ENCODE measurements at places on chromosomes 4 and X.

DNA sequence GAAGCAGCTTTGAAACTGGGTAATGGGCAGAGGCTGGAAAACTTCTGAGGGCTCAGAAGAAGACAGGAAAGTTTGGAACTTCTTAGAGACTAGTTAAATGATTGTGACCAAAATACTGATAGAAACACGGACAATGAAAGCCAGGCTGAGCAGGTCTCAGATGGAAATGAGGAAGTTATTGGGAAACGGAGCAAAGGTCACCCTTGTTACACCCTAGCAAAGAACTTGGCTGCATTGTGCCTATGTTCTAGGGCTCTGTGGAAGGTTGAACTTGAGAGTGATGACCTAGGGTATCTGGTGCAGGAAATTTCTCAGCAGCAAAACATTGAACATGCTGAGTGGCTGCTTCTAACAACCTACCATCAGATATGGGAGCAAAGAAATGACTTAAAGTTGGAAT is 50.8 kb upstream of the FBXW7 start:
- no peak for DNase-seq

DNA sequence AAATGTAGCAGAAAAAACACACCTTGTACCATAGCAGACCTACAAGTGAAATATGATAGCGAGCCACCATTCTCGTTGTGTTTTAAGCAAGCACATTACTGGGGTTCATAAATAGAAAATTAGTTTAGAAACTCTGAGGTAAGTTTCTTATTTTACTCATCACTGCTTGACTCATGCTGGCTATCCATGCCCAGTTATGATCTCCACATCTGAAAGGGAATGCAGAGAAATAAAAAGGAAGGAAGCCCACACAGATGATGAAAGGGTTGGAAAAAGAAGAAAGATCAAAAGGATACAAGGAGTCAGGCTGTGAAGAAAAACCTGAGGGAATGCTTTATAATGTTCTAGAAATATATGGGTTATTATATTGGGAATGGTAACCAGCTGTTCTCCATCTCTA is 54.5 kb downstream of the CAMK2D start:
- DNase-seq: no peak

- no peak for DNase-seq
Measured at GRCh38 chr4:24689212-24689611, 104.9 kb upstream of the DHX15 start.

- DNase-seq: no peak
Measured at GRCh38 chr4:2925496-2925895, 37.7 kb downstream of the NOP14 start.

DNA sequence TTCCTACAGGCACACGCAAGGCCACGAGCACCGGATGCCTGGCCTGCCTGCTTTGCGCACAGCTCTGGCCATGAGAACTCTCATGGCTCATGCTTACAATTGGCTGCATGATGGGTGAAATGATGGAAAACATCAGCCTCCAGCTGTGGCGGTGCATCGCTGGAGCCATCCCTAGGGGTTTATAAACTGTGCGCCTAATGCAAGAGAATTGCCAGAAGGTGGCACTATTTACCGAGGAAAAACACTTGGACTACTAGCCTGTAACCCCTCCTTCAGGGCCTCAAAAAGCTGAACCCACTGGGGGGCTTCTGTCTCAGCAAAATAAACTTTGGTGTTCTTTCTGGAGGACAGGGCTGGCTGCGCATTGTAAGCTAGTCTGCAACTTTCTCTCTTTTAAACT is 51.9 kb downstream of the PHKA2 start:
- DNase-seq: peak; percentile 58

- peak; percentile 20 for DNase-seq
Measured at GRCh38 chr4:157012781-157013180, 41.2 kb upstream of the PDGFC start.

- peak; percentile 62 for DNase-seq
Measured at GRCh38 chrX:23008431-23009099, 8.8 kb downstream of the DDX53 start.

- peak; percentile 87 for DNase-seq
Measured at GRCh38 chrX:87409113-87409841, 108.3 kb upstream of the KLHL4 start.

- DNase-seq: no peak
Measured at GRCh38 chrX:107721318-107721717, 54.3 kb downstream of the TSC22D3 start.

- DNase-seq: no peak
Measured at GRCh38 chr4:17012451-17012850, 114.0 kb upstream of the LDB2 start.

- DNase-seq: peak; percentile 38
Measured at GRCh38 chrX:39814391-39814790, 283.4 kb downstream of the BCOR start.

GRCh38 chr4:93743635-93744034 is 84.9 kb upstream of the ATOH1 start:
- no peak for DNase-seq

GRCh38 chrX:2464677-2465166 is 36.1 kb downstream of the DHRSX start:
- DNase-seq: no peak

- DNase-seq: no peak
Measured at GRCh38 chr4:82954212-82954611, 53.7 kb downstream of the THAP9 start.

DNA sequence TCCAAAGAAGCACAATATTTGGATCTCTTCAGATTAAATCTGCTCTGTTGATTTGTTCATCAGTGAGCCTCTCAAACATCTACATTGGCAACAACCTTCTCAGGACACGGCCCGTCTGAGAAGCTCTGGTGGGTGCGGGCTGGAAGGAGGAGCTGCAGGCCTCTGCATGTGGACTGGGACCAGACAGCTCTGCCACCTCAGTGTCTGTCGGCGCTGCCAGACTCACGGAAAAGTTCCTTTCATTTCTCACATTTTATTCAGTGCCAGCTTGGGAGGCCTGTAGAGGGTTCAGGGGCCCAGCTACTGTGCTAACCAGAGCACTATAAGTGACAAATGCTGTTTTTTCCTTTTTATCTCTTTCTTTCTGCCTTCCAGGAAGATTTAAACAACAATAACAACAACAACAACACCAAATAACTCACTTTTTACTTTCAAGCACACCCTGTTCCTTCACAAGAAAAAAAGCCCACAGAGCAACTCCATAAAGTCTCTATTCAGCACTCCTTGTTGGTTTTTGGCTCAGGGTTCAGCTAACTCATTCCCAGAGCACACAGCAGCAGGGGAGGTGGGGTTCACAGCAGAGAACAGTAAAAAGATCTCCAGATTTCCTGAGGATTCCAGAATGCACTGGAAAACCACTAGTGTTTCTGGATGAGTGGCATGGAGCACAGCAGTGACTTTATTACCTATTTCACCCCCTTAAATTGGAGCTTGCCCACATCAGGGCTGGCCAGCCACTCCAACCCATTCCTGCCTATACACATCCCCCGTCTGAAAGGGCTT is 23.2 kb upstream of the HOPX start:
- no peak for DNase-seq

DNA sequence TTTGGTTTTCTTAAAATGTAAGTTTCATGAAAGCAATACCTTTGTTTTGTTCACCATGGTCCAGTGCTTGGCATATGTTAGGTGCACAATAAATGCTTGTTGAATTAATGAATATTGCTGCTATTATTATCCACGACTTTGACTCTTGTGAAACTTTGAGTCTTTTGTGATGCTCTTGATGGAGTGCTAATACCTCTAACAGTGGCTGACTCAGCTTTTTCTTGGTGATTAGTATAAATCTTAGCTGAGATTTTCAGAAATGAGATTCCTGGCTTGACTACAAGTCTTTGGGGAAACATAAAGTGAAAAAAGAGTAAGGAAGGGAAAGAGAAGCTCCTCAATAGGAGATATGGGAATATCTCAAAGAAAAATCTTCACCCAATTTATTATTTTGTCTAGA is 375.2 kb upstream of the RPS6KA3 start:
- no peak for DNase-seq

GRCh38 chr4:119955256-119955655 is 111.4 kb downstream of the MAD2L1 start:
- DNase-seq: no peak

DNA sequence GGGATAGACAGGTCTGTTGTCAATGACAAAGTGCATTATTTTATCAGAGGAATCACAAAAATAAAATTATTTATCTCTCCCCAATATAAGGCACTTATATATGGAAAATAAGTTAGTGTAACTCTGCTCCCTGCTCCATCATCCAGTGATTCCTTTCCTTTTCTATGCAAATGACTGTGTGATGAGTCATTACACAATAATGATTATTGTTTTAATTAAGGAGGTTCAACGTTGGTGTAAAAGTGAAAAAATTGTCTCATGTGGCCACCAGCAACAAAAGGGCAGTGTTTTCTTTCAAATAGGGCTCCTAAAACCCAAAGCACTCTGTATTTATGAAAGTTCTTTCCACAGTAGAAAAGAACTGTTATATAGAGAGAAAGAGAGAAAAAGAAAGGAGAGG is 16.7 kb downstream of the SLC7A11 start:
- no peak for DNase-seq

DNA sequence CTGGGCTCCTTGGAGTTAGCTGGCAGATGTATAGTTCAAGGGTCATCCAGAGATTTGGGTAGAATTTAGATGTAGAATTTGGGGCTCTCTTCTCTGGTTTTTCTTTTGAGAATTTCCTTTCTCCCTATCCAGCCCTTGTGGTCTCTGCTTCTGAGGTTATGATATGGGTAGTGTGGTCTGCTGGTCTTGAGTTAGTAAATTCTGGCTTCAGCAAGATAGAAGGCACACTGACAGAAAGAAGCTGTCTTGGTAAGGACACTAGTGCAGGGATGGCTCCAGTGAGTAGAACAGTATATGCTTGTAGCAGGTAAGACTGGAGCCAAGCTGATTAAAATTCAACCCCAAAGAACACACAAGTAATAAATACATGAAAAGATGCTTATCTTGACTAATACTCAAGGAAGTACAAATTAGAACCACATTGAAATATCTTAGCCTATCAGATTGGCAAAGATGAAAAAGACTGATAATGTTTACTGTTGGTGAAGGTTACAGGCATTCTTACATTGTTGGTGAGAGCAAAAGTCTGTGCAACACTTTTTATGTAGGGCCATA is 2.1 kb upstream of the IL9R start:
- no peak for DNase-seq

GRCh38 chrX:70455366-70456202 is 10.9 kb downstream of the DLG3 start:
- DNase-seq: peak; percentile 46

DNA sequence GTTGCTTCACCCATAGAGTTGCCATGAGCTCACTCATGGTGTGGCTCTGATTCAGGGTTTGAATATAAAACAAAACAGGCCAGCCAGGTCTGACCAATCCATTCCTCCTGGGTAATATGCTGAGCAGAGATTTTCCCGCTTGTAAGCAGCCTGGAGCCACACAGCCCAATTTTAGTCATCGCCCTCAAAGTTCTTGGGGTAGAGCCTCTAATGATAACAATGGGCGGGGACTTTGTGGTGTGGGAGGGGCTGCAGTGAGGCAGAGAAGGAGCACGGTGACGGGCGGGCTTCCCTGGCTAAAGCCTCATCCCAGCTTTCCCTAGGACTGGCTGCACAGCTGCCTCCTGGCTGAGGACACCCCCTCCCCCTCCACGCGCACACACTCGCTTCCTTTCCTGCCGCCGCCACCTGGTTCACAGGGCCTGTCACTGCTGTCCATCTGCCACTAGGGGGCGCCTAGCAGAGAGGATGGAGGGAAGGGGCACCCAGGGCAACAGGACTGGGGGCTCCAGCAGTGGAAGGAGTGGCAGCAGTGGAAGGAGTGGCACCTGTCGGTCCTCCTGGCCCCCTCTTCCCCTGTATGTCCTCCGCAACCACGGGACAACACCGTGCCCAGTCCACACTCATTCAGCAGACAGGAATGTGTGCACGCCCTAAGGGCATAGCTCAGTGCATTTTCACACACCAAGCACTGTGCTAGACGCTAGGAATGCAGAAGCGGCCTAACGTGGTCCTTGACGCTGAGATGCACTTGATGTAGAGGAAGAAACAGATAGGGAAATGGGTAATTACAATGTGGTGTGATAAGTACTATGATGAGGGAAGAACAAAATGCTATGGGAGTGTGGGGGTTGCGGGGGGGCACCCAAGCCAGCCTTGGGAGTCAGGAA is 26.8 kb downstream of the PRPS1 start:
- peak; percentile 86 for DNase-seq

DNA sequence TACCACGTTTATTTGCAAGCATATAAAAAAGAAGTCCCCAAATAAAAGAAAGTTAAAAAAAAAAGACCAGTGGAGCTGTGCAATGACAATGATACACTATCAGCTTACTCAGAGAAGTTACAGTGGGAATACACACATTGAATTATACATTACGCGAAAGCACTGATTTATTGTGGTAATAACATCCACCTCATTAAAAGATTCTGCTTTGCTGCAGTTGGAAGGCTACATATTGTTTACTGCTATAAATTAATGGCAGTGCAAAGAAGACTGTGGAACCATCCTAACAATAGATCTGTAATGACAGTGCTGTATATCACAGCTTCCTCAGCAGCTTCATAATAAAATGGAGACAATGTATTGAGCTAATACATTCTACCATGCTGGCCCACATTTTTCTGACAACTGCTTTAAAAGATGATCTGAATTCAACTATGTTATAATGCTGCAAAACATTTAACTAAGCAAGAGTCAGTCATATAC is 142.5 kb upstream of the MAB21L2 start:
- no peak for DNase-seq

DNA sequence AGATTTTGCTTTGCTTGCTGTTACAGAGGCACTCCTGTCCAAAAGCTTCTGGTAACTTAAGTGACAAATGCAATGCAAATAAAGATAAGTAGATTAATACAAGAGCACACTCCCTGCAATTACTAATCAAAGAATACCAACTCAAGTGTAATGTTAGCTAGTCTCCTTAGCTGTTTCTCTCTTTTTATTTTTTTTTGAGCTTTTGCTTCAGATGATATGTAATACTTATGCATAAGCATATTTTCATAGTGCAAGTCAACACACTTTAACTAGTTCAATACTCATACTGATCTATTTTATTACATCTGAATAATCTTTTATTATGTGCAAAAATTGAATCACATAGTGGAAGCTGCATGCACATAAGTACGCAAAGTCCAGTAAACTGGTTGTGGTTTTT is 2.7 kb downstream of the SLC7A11 start:
- DNase-seq: peak; percentile 11

DNA sequence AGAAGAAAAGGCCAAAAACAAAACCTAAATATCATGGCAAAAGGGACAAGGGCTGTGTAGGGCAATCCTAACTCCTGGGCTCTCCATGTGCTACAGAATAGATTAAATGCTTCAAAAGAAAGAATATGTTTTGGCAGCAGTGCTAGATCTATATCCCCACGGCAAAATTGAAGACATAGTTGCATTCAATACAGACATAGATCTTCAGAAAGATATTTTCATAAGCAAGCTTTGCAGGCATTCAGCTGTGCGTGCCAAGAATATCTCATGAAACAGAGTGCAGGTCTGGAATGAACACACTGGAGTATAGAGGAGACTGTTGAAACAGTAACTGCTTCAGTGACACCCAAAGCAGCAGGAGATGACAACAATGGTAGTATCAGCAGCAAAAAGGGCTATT is 1476.9 kb downstream of the ARAP2 start:
- DNase-seq: no peak

DNA sequence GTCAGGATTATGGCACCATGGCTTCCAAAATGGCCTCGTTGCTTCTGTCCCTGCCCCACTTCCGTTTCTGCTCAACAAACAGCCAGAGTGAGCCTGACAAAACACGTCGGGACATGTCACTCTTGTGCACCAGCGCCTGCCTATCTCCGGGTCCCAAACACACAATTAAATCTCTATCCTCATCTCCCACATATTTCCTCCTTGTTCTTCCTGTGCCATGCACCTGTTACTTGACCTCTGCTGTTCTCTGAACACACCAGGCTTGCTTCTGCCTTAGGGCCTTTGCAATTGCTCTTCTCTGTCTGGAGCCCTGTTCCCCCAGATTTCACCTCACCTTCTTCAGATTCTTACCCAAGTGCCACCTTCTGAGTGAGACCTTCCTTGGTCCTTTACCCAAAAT is 12.7 kb upstream of the CD38 start:
- DNase-seq: no peak
